OCI-M1 (cell line): ENCODE measurements at places on chromosomes 1 and 21.

GRCh38 chr21:14842601-14843000 is 222.2 kb downstream of the NRIP1 start:
- no peak for DNase-seq

- no peak for DNase-seq
These were observed 98.8 kb downstream of the RHOU start for GRCh38 chr1:228833911-228834688.

DNA sequence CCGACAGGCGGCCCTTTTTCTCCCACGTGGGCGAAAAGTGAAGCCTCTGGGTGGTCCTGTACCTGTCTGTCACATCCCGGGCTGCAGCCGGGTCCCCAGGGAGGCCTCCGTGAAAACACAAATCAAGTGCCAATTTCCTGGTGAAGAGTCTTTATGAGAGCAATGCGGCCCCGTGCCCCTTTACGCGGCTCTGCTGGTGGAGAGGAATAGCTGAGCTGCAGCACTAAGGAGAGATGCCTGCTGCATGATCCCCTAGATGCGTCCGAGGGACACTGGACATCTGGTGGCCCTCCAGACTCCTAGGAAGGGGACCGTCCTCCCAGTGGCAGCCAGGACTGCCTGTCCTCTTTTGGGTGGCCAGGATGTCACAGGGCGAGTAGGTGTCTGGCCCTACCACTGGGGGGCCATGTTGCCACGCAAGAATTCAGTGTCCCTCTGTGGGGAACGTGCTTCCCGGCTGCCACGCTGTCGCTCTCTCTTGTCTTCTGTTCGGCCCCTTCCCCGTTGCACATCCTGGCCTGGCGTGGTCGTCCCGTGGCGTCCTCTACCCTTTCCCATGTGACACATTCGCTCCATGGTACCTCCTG is 38.7 kb downstream of the COL18A1 start:
- no peak for DNase-seq

DNA sequence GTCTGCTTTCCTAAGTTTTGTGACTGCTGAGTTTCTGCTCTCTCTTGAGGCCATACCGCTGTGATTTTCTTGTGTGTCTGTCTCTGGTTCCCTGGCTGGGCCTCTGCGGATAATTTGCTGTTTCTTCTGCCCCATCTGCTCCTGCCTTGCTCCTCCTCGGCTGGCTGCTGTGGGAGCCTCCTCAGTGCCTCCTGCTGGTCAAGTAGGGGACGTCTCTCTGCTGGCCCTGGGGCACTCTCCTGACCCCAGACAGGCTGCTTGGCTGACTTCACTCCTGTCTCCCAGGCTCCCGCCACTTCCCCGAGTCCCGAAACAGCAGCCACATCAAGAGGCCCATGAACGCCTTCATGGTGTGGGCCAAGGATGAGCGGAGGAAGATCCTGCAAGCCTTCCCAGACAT is 28.5 kb downstream of the ETNK2 start:
- DNase-seq: peak; percentile 13
